ENCODE measurements at places on chromosomes 3 and 15.

GRCh38 chr3:62577153-62577552, 203.8 kb upstream of the FEZF2 start:
- DNase-seq, result no peak

GRCh38 chr3:194154346-194154745, 18.4 kb downstream of the HES1 start:
- DNase-seq, result no peak

DNA sequence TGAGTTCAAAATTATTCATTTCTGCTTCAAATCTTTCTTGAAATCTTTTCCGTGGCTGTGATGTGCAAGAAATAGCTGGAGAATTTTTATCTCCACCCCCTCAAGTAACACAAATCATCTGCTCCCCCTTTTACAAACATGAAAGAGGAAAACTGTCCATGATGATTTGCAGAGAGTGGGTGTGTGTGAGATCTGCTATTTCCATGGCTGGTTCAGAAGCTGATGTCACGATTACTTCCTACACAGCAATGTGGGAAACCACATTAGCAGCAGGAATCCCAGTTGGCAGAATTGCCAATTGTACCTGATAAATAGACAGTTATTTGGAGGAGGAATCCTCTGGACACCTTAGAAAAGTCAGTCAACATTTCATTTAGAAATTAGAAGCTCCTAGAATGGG, 75.2 kb upstream of the GRM7 start:
- DNase-seq, result no peak

DNA sequence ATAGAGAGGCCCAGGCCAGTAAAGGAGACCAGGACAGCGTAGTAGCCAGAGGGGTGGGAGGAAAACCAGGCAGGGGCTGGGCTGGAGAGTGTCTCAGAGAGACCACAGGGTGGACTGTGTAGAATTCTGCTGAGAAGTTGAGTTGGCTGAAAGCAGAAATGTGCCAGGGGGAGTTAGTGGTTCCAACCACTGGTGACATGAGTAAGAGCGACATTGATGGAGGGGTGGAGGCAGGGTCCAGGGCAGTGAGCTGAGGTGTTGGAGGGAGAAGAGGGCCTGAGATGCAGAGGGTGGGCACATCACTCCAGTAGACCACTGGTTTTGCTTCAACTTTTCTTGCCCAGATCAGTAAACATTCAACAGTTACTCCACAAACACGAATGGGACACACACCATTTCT, 106.5 kb downstream of the ASB7 start:
- no peak for DNase-seq

DNA sequence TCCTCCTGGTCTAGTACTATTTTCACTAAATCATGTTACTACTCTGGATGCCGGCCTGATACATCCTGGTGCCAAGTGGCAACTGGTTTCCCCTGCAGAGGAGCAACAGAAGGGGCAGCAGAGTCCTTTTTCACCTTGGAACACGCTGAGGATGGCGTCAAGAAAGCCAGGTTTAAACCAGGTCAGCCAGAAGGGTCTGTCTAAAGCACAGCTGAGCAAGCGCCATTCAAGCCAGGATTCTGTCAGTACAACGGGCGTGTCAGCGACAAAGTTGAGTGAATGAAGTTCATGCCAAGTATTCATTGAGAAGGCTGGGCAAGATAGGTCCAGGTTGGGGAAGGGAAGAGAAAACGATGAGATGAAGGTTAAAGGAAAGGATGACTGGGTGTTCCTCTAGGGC, 88.2 kb downstream of the FBN1 start:
- DNase-seq, result no peak

- DNase-seq, result no peak
Observed at GRCh38 chr3:195748661-195749060, 27.9 kb downstream of the MUC20 start.

- DNase-seq, result peak; percentile 93
Observed at GRCh38 chr3:106457281-106458180, 588.7 kb upstream of the CBLB start.

DNA sequence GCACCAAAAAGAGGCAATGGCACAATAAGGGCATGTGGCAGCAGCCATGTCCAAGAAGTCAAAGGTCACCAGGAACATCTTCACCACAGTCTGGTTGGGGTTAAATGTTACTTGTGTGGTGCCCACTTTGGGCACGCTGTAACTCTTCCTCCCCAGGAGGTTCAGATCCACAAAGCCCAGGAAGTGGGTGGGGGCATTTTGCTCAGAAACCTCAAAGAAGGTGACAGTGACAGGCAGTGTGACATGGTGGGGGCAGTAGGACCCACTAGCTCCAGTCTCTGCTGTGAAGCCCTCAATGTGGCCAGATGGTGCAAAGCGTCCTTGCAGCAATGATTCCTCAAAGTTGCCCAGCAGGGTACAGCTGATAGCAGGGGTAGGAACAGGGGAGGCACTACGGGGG, 5.8 kb downstream of the ZNF80 start:
- DNase-seq, result no peak

- DNase-seq, result no peak
Observed at GRCh38 chr15:42072141-42072685, 22.1 kb downstream of the PLA2G4D start.

DNA sequence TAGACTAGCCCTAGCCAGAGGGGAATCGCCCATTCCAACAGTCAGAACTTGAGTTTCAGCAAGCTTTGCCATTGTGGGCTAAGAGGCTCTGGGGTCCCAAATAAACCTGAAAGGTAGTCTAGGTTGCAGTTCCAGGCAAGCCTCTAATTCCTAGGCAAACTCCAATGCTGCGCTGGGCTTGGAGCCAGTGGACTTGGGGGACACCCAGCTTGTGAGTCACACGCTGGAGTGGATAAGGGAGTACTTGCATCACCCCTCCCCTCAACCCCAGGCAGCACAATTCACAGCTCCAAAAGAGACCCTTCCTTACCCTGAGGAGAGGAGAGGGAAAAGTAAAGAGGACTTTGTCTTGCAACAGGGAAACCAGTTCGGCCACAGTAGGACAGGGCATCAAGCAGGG, 105.2 kb upstream of the DPPA4 start:
- DNase-seq, result no peak

DNA sequence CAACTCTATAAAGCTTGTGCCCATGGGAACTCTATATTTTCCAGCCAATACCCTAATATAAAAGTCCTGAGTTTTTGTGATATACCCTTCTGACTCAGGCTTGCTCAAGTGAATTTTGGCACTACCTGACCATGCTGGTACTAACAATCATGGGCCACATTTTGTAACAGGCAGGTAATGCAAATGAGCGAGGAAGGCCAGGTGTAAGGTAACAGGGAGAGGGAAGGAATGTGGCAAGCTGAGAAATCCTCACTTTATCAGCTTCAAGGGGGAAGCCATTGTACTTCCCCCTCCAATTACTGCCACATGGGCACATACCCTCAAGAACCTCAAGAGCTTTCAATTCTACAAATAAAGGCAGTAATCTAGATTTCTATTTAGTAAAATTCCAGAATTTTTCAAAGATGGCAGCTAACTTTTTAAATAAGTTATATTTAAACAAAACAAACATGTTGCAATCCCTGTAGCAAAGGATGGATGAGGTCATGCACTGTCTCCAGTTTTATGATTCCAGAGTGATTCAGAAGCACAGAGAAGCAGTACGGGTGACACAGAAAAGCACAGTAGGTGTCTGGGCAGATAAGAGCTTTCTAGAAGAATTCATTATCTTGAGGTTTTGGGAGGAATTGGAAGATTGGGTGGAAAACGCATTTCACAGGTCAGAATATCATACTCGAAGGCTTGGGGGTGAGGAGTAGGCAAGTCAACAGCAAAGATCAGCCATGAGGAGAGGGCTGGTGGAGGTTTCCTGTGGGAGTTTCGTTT, 87.6 kb downstream of the FOXP1 start:
- DNase-seq, result no peak

DNA sequence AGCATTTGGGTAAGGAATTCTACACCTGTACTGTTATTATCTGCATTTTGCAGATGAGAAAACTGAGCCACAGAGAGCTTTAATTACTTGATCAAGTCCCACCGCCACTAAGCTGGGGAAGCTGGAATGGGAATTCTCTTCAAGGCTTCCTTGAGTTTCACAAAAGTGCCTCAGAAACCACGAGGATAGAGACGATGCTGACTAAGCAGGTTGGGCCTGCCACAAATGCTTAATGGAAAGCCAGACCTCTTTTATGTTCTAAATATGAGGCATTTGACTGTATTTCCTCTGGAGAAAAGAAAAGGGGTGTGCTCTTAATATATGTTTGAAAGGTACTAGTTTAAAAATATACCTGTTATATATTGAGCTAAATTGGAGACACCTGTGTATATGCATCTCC, 34.7 kb downstream of the ADAMTS9 start:
- DNase-seq, result no peak

GRCh38 chr3:124574012-124574411, 156.2 kb upstream of the UMPS start:
- no peak for DNase-seq

GRCh38 chr3:181629711-181630110, 82.0 kb upstream of the SOX2 start:
- DNase-seq, result no peak

DNA sequence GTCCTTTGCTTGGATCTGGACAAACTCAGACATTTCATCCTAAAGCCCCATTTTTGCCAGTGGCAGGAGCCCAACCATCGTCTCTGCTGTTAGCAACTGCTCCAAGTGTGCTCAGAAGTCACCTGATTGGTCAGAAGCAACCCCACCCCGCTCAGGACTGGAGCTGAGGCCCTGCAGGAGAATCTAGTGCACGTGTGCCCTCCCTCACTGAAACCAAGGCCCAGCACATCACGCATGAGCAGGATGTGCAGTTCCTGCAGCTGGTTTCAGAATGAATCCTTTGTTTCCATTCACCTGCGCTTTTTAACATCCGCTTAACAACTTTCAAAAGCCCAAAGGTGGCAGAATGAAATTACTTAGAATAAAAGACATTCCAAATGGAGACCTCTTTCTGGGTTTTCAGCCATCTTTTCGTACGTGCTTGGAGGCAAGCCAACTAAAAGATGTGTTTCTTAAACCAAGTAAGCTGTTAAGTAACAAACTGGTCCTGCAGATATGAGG, 81.2 kb downstream of the SRGAP3 start:
- no peak for DNase-seq

GRCh38 chr3:36751326-36751725, 13.0 kb downstream of the DCLK3 start:
- DNase-seq, result no peak

- no peak for DNase-seq
Observed at GRCh38 chr3:11566916-11567315, 76.8 kb downstream of the VGLL4 start.

DNA sequence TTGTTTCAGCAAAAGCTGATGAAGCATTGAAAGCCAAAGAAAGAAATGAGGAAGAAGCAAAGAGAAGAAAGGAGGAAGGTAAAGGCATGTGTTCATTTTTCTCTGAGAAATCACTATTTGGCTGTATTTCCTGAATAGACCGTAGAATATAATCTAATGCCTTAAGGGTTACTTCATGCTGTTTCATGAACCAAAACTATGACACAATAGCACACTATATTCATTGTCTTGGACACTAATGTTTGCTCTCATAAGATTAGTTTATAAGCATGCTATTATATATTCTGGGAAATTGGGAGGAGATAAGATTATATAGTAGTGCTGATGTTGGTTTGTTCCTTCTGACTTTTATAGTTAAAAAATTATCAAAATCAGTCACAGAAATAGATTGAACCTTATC, 110.1 kb upstream of the MLF1 start:
- no peak for DNase-seq

- peak; percentile 68 for DNase-seq
Observed at GRCh38 chr3:40800343-40800742, 275.6 kb downstream of the ZNF621 start.

DNA sequence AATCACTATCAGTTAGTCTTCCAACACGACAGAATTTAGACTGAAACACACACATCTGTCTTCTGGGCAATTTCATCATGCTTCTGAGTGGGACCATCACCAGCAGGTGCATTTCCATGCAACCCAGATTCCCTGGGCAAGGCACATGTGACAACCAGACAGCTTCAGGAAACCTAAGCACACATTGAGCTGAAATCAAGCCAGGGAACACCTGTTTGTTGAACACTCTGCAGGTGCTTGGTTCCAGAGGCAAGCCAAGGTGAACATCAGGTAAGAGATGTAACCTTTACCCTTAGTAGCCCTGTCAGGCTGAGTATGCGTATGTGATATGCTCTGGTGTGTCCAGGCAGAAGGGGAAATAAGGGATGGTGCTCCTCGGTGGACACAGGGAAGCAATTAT, 3.3 kb upstream of the PSMD2 start:
- DNase-seq, result peak; percentile 84

DNA sequence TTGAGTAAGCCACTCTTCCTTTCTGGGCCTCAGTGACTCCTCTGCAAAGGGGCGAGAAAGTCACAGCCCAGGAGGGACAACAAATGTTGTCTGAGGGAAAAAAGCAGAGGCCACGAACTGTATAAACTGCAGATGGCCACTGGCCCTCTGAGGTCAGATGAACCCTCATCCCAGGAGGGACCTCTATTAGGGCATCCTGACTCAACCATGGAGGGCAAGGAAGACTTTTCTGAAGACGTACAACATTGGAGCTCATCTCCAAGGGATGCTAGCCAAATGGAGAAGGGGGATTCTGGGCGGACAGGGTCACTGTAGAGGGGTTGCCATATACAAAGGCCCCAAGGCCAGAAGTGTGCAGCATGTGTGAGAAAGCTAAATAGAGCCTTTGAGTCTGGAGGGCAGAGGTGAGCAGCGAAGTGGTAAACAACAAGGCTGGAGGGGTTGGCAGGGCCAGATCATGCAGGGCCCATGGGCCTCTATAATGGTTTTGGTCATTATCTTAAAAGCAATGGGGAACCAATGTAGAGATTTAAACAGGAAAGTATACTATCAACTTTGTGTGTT, 16.7 kb downstream of the GRAMD2A start:
- DNase-seq, result no peak

DNA sequence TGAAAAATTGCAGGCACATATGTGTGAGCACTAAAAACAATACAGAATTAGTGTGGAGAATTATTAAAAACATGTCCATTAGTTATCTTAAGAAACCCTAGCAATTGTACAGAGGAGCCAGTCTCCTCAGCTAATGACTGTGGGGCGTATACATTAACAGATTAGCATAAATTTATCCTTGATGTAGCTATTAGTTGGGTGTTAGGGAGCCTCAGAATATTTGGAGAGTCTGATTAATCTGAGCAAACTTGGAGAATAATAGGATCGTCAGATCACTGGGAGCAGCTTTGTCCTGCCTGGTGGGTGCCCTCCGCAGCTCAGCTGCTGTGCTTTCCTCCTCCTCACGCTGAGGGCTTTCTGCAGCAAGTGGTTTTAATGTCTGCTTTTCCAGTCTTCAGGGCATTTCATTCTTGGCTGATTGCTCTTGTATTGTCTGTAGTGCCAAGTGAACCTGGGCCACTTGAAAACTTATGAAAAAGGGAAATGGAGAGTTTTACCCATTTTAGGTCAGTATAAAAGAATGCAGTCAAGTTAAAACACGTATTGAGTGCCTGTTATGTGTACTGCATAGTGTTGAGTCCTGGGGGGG, 417.4 kb upstream of the SEMA6D start:
- DNase-seq, result no peak
